GM12878 (cell line): ENCODE measurements at places on chromosomes 4 and X. TPM values are rescaled to one million over a fixed set of nuclear protein-coding genes. Genes with fewer than 3 reads are reported as not detected.

GRCh38 chr4:106707776-106708463 lies 328.2 kb downstream of the DKK2 start:
- no peak for DNase-seq
- H3K36me3 ChIP-seq = no peaks in the 10 kb centered on the region
- no peak overlapping the region for H3K27ac ChIP-seq
- H3K4me1 ChIP-seq = no peaks in the 10 kb centered on the region
- H3K27me3 ChIP-seq = no peaks in the 10 kb centered on the region
- no peak overlapping the region for H3K4me3 ChIP-seq

- no peaks in the 10 kb centered on the region for H3K36me3 ChIP-seq
- no peak overlapping the region for H3K4me3 ChIP-seq
- H3K4me1 ChIP-seq = no peaks in the 10 kb centered on the region
- peaks cover 7% of the 10 kb centered on the region for H3K27me3 ChIP-seq
Measured at GRCh38 chrX:72308566-72309296, 3.0 kb upstream of the CITED1 start.

DNA sequence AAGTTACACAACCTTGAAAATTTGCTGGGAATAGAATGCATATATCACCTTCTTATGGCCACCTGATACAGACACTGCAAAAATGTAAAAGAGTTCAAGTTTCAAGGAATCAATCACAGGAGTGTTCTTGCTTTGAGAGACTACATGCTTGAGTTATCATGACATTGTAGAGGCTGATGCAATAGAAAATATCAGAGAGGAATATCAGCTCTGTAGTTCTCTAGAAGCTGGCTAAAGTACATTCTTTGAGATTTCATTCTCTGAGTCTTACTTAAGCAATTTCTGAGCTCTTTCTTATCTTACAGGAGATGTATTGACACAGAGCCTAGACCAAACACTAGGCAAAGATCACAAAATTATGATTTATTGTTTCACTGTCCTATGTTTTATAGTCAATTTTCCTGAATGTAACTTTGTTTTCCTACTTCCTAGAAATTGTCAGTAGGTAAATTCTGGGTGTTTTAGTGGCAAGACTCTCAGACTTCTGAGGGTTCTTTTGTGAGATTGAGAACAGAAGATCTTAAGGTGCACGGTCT lies 152.1 kb upstream of the HPGD start:
- H3K4me3 ChIP-seq = no peak overlapping the region
- no peaks in the 10 kb centered on the region for H3K36me3 ChIP-seq
- no peak overlapping the region for H3K27ac ChIP-seq
- no peaks in the 10 kb centered on the region for H3K4me1 ChIP-seq
- H3K27me3 ChIP-seq = no peaks in the 10 kb centered on the region
- DNase-seq = no peak

- DNase-seq = no peak
- H3K36me3 ChIP-seq = no peaks in the 10 kb centered on the region
- H3K4me3 ChIP-seq = no peak overlapping the region
- no peak overlapping the region for H3K27ac ChIP-seq
- H3K27me3 ChIP-seq = no peaks in the 10 kb centered on the region
Measured at GRCh38 chrX:28599957-28600356, 12.7 kb downstream of the IL1RAPL1 start.

- no peaks in the 10 kb centered on the region for H3K4me1 ChIP-seq
- no peaks in the 10 kb centered on the region for H3K27me3 ChIP-seq
- H3K36me3 ChIP-seq = no peaks in the 10 kb centered on the region
- DNase-seq = no peak
- H3K4me3 ChIP-seq = no peak overlapping the region
Measured at GRCh38 chr4:125837493-125838201, 522.9 kb downstream of the FAT4 start.

The TSPAN7 gene
- total RNA-seq = 0.24 TPM in 1 of 2 replicates, not detected in the other

The ELK1 gene
- total RNA-seq = 53.2 and 55.5 TPM in 2 replicates

GRCh38 chrX:53075011-53075410 lies 7.2 kb upstream of the TSPYL2 start:
- H3K4me3 ChIP-seq = no peak overlapping the region
- H3K4me1 ChIP-seq = no peaks in the 10 kb centered on the region
- no peak overlapping the region for H3K27ac ChIP-seq
- H3K36me3 ChIP-seq = no peaks in the 10 kb centered on the region
- no peak for DNase-seq

The ZNF674 gene
- total RNA-seq = 2.7 and 3.3 TPM in 2 replicates

DNA sequence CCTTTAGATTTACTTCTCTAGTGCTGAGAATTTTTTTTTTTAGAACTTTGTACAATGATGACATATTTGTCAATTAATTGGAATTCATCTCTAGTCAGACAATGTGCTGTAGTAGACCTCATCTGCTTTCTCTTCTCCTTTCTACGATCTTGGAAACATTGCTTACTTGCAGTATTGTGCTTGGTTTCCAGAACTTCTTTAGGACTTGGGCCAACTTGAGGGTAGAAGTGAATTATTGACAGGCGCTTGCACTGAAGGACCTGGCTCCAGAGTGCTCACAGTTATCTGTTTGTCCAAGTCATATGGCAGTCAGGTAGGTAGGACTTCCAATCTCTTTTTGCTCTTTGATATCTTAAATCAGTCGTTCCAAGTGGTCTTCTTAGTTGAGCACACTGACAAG lies 39.6 kb downstream of the FNIP2 start:
- no peak overlapping the region for H3K27ac ChIP-seq
- no peak overlapping the region for H3K4me3 ChIP-seq
- no peaks in the 10 kb centered on the region for H3K36me3 ChIP-seq
- no peaks in the 10 kb centered on the region; the same call in 1 of the 2 replicates for H3K27me3 ChIP-seq
- DNase-seq = no peak

The BRCC3 gene
- total RNA-seq = 25.7 and 30.7 TPM in 2 replicates

GRCh38 chr4:76996445-76996844 lies 46.9 kb downstream of the SEPTIN11 start:
- H3K27me3 ChIP-seq = no peaks in the 10 kb centered on the region
- peaks cover 4% of the 10 kb centered on the region for H3K36me3 ChIP-seq
- DNase-seq = no peak
- no peak overlapping the region for H3K4me3 ChIP-seq

The DNAJB14 gene
- 35.4 and 37.8 TPM in 2 replicates for total RNA-seq

The FRYL gene
- 40.9 and 48.4 TPM in 2 replicates for total RNA-seq

GRCh38 chrX:13691841-13692371 lies 3.0 kb downstream of the RAB9A start:
- no peak for DNase-seq
- peak overlapping the region; percentile 69 for H3K27ac ChIP-seq

The RBMXL3 gene
- total RNA-seq = not detected in 2 replicates

The PF4V1 gene
- total RNA-seq = not detected in 2 replicates

The RNF175 gene
- not detected in 2 replicates for total RNA-seq

DNA sequence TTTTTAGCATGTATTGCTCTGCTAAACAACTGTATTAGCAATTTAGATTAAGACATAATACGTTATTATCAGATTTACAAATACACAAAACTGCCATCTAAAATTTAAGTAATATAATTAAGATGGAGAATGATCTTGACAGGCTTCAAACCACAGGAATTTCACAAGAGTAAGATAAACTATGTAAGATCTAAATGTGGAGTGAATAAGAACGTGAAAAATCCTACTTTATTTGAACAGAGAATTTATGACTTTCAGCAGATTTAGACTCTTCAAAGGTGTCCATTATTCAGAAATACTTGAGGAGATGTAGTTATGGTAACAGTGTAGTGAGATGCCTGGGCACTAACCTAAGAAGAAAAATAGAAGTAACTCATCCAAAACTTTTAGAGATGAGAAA lies 73.2 kb downstream of the SLC4A4 start:
- H3K27ac ChIP-seq = no peak overlapping the region
- no peak for DNase-seq
- H3K27me3 ChIP-seq = no peaks in the 10 kb centered on the region

The HSFX1 gene
- 0.35 and 0.56 TPM in 2 replicates for total RNA-seq

GRCh38 chr4:145189981-145190380 lies 9.6 kb upstream of the OTUD4 start:
- no peak for DNase-seq
- H3K36me3 ChIP-seq = no peaks in the 10 kb centered on the region

- no peaks in the 10 kb centered on the region for H3K27me3 ChIP-seq
- H3K4me3 ChIP-seq = no peak overlapping the region
Measured at GRCh38 chr4:138185859-138186645, 56.1 kb downstream of the SLC7A11 start.

The MAGEB5 gene
- not detected in 2 replicates for total RNA-seq

DNA sequence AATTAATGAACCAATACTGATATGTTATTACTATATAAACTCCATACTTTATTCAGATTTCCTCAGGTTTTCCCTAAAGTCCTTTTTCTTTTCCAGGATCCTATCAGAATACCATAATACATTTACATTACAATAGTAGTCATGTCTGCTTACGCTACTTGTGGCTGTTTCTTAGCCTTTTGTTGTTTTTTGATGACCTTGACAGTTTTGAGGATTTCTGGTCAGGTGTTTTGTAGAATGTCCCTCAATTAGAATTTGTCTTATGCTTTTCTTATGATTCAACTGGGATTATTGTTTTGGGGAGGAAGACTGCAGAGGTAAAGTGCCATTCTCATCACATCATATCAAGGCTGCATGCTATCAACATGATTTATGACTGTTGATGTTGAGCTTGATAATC lies 9.1 kb downstream of the SOX3 start:
- DNase-seq = no peak
- H3K36me3 ChIP-seq = no peaks in the 10 kb centered on the region
- no peaks in the 10 kb centered on the region for H3K27me3 ChIP-seq
